ENCODE measurements at places on chromosomes 7 and 10.

- DNase-seq = no peak
These were observed 60.7 kb downstream of the MINDY4 start for GRCh38 chr7:30831936-30832335.

DNA sequence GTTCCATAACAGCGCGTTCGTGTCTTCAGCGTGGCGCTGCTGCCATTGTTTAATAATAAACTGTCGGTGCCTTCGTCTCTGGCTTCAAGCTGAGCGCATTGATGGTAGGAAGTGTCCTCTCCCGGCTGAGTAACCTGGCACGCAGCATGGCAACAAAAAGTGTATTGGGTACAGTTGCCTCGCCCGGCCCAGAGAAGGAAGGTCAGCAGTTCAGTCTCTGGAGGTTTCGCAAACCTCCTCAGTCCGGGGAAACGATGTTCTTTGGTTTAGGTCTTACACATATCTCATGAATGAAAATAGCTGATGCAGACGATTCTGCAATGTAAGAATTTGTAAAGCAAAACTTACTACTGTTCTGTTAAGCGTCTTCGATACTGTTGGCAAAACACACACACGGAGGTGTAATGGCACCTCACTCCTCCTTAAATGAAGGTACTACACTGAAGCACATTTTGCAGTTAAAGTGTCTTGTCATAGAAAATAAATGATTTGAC lies 739 bp upstream of the CCDC186 start:
- peak; percentile 82 for DNase-seq

- peak; percentile 87 for DNase-seq
These were observed 26.5 kb downstream of the NUB1 start for GRCh38 chr7:151368136-151368571.

GRCh38 chr7:135757719-135758411 lies 9.3 kb upstream of the FAM180A start:
- DNase-seq = no peak

DNA sequence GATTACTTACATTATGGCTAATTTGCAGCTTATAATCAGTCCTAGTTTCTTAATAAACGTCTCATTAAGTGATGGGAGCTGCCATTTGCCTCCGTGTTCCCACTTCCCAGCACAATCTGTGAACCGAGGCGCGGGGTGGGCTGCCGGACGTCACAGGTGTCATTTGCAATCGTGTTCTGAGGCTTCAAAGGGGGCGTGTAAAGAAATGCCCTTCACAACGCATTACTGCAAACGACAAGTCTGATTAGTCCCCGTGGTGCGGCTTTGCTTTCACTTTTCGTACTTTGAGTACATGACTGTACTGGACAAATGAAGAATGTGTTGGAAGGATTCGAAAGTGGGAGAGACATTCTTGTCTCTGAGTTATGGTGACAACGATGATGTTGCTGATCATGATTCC lies 614.2 kb upstream of the ADARB2 start:
- no peak for DNase-seq

DNA sequence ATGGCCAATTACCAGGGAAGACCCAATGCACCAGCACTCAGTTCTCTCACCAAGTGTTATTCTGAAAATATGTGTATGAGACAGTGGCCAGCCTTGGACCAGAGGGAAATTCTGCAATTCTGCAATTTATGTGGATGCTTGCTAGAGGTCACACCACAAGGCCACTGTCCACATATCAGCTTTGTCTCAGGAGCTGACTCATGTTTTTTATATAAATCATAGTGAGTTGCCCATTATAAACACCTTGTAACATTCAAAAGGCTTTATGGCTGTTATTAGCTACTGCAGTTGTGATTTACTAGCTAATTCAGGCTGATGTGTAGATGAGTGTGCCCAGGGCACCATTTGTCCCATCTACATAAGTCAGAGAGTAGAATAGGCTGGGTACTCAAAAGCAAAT lies 649.0 kb downstream of the LRMDA start:
- no peak for DNase-seq

- no peak for DNase-seq
These were observed 108.3 kb downstream of the TNS3 start for GRCh38 chr7:47473499-47474210.

- no peak for DNase-seq
These were observed 1.2 kb upstream of the ARPC1B start for GRCh38 chr7:99373091-99374066.

DNA sequence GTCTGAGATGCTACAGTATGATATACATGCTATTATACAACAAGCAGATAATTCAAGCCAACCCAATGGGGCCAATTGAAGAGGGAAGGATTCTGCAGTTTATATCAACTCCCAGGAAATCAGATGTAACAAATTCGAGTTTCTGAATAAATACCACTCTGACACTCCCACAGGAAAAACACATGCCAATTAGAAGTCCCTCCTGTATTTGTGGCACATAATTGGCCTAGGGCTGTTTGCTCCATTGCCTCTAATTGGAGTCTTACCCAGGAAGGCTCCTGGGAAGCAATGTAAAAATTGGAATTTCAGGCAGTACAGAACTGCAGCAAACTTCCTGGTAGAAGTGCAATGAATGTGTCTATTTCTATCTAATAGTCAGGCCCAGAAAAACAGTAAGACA lies 4.7 kb downstream of the PPA1 start:
- no peak for DNase-seq

GRCh38 chr7:73730485-73730884 lies 8.1 kb downstream of the ABHD11 start:
- DNase-seq = no peak

DNA sequence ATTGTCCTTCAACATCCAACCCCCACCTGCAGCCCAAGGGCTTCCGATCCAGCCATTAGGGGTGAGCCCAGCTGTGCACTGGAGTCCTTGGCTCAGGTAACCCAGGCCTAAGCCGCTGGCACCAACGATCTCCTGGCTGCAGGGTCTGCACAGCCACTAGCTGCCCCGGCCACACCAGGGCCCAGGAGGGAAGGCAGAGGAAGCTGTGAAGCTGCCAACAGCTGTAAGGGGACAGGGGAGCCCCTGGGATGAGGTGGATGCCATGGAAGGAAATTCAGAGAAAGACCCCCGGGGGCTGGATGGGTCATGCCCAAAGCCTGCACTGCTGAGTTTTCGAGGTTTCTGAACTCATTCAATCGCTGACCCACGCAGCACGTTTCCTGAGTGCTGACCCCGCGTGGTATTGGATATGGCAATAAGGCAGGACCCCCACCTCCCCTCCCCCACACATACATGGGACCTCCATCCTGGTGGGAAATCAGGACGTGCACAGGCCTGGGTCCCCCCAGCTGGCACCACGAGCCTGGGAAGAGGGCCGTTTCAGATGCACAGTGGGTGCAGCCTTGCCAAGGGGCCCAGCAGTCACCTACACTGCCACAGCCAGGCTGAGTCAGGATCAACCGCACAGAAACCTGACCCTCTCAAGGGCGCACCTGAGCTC lies 170.3 kb downstream of the DIP2C start:
- DNase-seq = no peak

All from suprapubic skin (tissue), 4 donors.